ENCODE measurements at places on chromosomes 16 and 17.

- DNase-seq, result no peak
These were observed 968 bp downstream of the MRPL28 start for GRCh38 chr16:369275-369865.

DNA sequence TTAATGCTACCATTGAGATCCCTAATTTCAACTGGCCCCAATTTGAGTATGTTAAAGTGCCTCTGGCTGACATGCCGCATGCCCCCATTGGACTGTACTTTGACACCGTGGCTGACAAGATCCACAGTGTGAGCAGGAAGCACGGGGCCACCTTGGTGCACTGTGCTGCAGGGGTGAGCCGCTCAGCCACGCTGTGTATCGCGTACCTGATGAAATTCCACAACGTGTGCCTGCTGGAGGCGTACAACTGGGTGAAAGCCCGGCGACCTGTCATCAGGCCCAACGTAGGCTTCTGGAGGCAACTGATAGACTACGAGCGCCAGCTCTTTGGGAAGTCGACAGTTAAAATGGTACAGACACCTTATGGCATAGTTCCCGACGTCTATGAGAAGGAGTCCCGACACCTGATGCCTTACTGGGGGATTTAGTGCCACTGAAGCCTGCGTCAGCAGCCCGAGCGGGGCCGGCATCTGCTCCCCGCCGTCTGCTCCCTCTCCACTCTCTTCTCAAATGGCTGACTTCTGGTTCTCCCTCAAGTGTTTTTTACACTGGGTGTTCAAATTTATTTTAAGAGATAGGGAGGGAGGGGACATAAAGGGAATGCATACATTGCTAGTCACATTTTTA lies 22.9 kb downstream of the DUSP14 start:
- no peak for DNase-seq

DNA sequence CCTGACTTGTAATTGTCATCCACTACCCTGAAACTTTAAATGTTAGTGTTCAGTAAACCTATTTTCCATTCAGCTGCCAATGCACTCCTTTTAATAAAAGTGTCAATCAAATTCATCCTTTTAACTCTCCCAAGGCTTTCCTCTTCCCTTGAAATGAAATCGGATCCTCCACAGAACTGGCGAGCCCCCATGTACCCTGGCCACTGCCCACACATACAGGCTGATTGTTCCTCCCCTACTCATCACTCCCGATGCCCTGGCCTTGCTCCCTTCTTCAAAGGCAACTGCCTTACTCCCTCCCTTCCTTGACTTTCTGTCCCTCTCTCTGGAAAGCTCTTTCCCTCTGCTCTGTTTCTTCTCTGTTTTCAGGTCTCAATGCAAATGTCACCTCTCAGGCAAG lies 7.6 kb downstream of the KRT33A start:
- no peak for DNase-seq

DNA sequence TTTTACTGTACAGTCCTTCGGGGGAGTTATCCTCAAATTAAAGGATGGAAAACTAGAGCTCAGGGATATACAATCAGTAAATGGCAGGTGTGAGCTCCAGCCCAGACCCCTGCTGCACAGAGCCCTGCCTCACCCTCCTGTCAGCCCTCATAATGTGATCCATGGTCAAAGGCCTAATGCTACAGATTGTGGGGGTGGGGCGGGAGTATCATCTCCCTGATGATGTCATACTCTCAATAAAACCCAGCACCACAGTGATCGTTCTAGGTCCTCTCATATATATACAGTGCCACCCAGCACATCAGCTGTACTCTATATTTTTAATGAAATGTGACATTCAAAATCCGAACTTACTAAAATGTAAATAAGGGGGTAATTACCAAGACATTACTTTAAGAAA lies 61.5 kb downstream of the SLC39A11 start:
- DNase-seq, result no peak

DNA sequence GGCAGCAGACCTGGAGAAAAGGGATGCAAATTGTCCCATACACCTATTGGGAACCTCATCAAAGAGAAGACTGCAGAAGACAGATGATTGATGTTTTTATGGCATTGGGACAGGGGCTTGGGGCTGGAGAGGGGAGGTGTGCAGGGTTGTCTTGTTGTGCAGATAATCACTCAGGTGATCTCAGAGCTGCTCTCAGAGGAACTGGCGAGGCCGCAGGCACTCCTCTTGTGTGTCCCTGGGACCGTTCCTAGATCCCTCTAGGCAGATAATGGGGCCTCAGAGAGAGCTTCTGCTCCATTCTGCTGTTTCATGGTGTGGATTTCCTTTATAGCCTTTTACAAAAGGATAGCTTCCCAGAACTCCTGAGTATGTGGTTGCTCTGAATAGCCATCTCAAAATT lies 1.6 kb downstream of the RNF213 start:
- DNase-seq, result no peak

GRCh38 chr16:4378161-4378666 lies 6.6 kb downstream of the VASN start:
- no peak for DNase-seq

- DNase-seq, result no peak
These were observed 9.7 kb downstream of the VASN start for GRCh38 chr16:4381072-4381934.

DNA sequence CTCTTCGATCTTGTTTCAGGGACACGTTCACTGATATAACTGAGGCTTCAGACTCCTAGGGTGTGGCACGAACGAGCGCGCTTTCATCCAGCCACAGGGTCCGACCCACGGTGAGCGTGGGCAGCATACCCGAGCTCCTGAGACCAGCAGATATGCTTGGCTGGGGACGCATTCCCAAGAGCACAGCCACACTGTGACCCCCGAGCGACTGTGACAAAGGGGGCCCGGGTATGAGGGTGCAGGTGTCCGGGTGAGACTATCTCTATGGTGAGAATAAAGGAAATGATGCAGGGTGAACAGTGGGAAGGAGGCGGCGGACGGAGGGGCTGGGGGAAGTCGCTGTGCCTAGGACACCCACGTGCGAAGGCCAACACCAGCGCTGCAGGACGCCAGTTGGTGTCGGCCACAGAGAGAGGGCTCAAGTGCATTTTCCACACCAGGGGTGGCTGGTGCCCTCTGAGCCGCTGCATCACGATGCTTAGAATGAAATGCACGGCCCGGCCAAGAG lies 17.6 kb downstream of the RPH3AL start:
- DNase-seq, result no peak

DNA sequence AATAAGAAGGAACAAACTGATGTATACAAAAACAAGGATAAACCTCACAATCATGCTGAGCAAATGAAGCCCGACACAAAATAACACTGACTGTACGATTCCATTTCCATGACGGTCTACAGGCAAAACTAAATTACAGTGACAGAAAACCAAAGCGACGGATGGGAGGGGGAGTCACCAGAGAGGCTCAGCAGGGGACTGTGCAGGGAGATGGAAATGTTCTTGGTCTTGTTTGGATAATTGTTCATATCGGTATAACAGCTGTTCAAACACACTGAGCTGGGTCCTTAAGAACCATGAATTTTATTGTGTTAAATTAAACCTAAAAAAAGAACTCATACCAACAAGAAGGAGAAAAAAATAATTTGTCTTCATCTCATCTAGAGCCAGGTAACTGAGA lies 97.8 kb downstream of the NXN start:
- no peak for DNase-seq

GRCh38 chr16:340370-341091 lies 12.0 kb downstream of the AXIN1 start:
- DNase-seq, result no peak

DNA sequence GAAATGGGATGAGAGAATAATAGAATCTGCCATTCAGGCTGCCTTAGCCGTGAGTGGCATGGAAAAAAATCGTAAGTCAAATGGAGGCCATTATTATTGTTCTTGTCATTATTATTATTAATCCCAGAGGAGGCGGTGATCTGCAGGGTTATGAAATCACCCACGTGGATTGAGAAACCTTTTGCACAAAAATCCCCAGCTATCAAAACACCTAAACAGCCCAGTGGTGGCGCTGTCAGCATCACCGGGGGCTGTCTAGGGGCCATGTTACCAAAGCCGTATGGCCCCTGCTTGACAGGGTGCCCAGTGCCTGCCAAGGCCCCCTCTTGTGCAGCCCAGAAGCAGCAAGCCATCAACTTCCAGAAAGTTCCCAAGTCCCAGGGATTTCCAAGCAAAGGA lies 25.2 kb downstream of the CNGB1 start:
- DNase-seq, result no peak

DNA sequence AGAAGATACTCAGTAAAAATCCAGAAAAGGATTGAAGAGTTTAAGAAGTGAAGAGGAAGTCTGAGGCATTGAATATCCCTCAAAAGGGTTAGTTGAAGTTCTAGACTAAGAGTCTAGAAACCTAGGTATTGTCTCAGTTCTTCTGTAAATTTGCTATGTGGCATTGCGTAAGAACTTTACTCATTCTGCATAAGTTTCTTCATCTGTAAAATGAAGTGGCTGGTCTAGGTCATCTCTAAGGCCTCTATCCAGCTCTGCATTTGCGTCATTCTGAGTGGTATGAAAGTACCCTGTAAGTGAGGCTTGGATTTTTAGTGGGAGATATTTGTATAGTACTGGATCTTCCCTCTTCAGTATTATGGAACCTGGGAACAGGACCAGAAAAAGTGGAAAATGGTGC lies 130.2 kb downstream of the MYO1D start:
- DNase-seq, result no peak

DNA sequence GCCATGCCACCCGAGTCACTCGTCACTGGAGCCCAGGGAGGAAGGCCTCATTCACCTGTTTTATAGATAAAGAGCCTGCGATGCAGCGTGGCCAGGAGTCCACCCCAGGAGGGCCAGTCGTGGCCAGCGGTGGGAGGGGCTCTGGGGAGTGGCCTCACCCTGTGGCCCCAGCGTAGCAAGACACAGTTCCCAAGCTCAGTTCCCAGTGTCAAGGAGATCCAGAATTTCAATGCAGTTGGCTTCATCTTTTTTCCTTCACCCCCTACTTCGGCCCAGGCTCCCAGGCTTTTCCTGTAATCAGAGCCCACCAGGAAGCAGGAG lies 84.0 kb downstream of the ABR start:
- DNase-seq, result no peak

DNA sequence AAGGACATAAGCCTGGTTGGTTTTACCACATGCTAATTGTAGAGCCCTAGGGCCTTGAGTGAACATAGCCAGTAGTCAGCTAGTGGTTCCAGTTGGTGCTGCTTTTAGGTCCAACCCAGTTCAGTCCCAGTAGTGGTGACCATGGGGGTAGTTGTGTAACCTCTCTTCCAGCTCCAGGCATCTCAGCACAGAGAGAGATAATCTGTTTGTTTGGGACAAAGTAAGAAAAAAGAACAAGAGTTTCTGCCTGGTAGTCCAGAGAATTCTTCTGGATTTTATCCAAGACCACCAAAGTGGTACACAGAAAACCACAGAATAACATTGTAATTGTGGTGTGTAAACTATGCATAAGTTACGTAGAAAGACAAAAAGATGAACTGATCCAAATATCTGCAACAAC lies 5.2 kb upstream of the CCL13 start:
- DNase-seq, result no peak

GRCh38 chr16:1461146-1461545 lies 13.7 kb downstream of the CLCN7 start:
- DNase-seq, result no peak

- no peak for DNase-seq
These were observed 9.1 kb upstream of the MMD start for GRCh38 chr17:55430541-55431288.

GRCh38 chr17:75832164-75832651 lies 12.0 kb downstream of the UNC13D start:
- peak; percentile 57 for DNase-seq

GRCh38 chr17:80060644-80061043 lies 24.2 kb downstream of the CCDC40 start:
- DNase-seq, result no peak

DNA sequence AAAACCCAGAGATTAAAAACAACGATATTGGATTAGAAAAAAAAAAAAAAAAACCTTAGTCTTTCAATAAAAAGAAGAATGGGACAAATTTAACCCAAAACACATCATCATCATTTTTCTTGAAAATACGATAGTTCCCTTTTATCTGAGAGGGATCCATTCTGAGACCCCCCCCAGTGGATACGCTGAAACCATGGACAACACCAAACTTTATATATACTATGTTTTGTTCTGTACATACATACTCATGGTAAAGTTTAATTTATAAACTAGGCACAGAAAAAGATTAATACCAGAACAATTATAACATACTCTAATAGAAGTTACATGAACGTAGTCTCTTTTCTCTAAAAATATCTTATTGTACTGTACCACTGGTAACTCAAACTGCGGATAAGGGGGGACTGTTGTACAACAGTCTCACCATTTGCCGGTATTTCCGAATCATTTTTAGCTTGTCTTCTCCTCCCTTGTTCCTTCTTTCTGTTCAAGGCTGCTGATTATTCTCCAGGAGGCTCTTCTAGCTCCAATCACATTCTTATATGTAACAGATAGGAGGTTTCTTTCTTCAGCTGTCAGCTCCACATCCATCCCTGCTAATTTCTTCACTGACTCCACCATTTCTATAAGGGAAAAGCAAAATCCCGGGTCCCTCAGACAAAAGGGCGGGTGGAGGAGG lies 37.0 kb downstream of the RNF135 start:
- no peak for DNase-seq

GRCh38 chr16:75080205-75081029 lies 36.2 kb downstream of the LDHD start:
- no peak for DNase-seq

DNA sequence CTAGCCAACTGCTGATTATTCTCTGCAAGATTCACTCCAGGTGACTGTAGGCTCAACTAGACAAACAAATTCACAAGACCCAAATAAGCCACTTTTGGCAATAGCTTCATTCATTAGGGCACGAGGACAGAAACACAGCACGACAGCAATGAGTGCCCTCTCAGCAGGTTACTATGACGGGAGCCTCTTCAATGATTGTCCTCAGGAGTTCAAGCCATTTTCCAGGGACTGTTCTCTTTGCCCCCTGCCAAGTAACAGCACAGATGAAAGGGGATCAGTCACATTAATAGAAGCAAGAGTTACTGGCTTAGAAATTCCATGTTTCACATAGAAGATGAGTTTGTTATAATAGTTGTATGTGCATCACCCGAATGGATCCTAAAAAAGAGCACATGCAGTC lies 712.2 kb downstream of the CDH8 start:
- no peak for DNase-seq

DNA sequence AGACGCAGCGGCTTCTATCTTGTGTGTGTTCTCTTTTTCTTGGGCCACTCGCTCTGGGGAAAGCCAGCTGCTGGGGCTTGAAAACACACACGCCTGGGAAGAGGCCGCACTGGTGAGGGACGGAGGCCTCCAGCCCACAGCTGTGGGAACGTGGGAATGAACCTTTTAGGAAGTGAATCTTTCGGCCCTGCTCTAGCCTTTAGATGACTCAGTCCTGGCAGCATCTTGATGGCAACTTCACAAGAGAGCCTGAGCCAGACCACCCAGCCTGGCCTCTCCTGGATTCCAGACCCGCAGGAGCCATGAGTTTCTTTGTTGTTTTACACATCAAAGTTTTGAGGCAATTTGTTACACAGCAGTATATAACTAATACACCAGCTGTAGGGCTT lies 2.2 kb upstream of the PDPK1 start:
- DNase-seq, result no peak

DNA sequence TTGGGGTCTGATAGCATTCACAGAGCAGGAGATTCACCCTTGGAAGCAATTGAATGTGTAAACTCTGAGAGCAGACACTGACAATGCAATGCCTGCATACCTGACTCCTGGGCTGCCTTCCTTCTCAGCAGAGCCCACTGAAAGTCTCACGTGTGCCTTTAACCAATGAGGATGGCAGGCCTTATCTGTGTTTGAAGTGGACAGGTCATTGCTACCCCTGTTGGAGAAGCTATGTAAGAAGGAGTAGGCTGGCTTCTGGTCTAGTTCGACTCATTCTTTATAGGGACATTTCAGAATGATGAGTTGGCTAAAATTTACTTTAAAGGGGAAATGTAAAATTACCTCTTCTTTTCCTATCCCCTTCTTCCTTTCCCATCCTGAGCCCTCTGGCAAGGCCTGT lies 446.3 kb downstream of the SLC39A11 start:
- no peak for DNase-seq

All from CD4-positive, alpha-beta T cell treated with Interleukin-15 for 4 hours (primary cell).